ENCODE measurements at places on chromosomes 13 and 19. TPM values are rescaled to one million over a fixed set of nuclear protein-coding genes. Genes with fewer than 3 reads are reported as not detected.

DNA sequence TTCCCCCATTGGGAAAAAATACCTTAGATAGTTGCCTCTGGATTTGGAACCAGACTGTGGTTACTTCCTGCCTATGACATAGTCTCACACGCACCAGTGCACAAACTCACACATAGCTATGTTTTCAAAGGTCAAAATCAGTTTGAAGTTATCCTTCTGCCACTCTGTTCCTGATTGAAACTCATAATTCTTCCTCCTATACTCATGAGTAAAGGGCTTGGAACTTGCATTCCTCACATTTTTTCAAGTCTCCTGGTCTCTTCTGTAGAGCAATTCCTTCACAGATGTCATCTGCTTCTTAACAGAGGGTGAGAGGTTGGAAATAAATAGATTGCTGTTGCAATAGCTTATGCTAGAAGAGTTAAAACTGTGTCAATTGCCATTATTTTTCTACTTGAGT lies 18.6 kb upstream of the POSTN start:
- no peaks in the 10 kb centered on the region for H3K36me3 ChIP-seq
- H3K4me3 ChIP-seq: peak overlapping the region; percentile 61
- peaks cover 57% of the 10 kb centered on the region for H3K4me1 ChIP-seq
- H3K27me3 ChIP-seq: no peaks in the 10 kb centered on the region
- peak overlapping the region; percentile 78 for H3K27ac ChIP-seq

DNA sequence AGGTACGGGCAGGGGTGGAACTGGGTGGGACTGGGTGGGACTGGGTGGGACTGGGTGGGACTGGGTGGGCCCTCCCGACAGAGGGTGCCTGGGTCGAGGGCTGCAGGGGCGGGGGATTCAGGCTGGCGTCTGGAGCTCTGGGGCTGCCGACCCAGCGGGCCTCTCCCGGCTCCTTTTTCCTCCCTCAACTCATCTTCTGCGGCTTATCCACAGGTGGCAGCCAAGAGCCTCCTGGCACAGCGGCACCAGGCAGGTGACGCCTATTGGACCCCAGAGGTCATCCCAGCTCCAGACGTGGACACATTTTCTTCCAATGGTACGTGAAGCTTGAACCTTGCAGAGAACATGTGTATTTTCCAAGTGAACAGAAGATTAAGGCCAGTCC lies 533 bp downstream of the ZNF544 start:
- peak overlapping the region; percentile 96 for H3K4me3 ChIP-seq
- H3K36me3 ChIP-seq: peaks cover 56% of the 10 kb centered on the region
- peak overlapping the region; percentile 39 for H3K27ac ChIP-seq
- DNase-seq: peak; percentile 16
- H3K4me1 ChIP-seq: peaks cover 18% of the 10 kb centered on the region
- peaks cover 7% of the 10 kb centered on the region for H3K27me3 ChIP-seq

GRCh38 chr19:3986260-3987041 lies 1.2 kb upstream of the EEF2 start:
- peak; percentile 79 for DNase-seq
- H3K36me3 ChIP-seq: peaks cover 31% of the 10 kb centered on the region
- H3K27ac ChIP-seq: peak overlapping the region; percentile 39

- DNase-seq: no peak
- peaks cover 2% of the 10 kb centered on the region for H3K27me3 ChIP-seq
- peak overlapping the region; percentile 71 for H3K27ac ChIP-seq
- peaks cover 61% of the 10 kb centered on the region for H3K4me1 ChIP-seq
These were observed 19.9 kb downstream of the KCTD4 start for GRCh38 chr13:45180713-45181601.

DNA sequence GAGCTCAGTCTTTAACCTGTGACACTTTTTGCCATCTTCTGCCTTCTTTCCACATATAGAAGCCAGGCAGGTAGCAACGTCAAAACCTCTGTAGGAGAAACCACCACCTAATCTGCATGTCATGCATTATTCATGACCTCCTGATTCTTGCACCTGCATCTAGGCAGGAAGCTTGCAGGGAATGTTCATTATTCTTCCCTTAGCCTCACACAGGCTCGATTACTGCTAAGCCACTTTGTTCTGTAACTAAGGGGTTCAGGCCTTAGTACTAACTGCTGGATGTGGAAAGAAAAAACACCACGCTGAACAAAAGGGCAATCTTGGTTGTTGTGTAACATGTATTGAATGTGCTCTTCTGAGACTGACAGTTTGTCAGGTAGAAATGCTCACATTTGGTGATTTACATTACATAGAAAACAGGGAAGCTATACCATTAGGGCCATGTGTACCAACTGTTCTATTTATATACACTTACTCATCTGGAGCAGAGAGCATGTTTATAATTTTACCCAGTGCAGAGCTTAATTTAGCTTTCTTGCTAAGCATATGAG lies 366.9 kb downstream of the KLF12 start:
- no peak overlapping the region for H3K4me3 ChIP-seq
- H3K4me1 ChIP-seq: peaks cover 20% of the 10 kb centered on the region
- H3K36me3 ChIP-seq: peaks cover 2% of the 10 kb centered on the region
- DNase-seq: no peak

- H3K4me1 ChIP-seq: peaks cover 24% of the 10 kb centered on the region
- no peak overlapping the region for H3K4me3 ChIP-seq
- H3K27ac ChIP-seq: peak overlapping the region; percentile 86
- peaks cover 7% of the 10 kb centered on the region for H3K36me3 ChIP-seq
- peak; percentile 67 for DNase-seq
These were observed 22.2 kb downstream of the AP2S1 start for GRCh38 chr19:46828484-46828883.

GRCh38 chr13:38872693-38873092 lies 117.9 kb downstream of the STOML3 start:
- no peak overlapping the region for H3K4me3 ChIP-seq
- H3K36me3 ChIP-seq: no peaks in the 10 kb centered on the region

DNA sequence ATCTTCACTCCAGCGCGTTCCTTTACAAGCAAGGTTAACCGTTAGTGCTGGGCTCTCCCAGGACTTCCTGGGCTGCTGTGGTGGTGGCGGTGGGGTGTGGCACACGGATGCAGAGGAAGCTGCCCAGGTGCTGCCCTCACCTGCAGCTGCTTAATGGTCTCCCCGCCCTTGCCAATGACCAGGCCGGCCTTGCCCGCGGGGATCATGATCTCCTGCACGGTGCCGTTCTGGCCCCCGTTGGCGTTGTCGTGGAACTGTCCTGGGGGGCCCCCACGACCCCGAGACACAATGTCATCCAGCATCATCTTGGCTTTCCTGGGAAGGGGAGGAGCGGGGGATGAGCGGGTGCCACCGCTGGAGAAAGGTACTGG lies 6.1 kb downstream of the KHSRP start:
- H3K4me1 ChIP-seq: peaks cover 17% of the 10 kb centered on the region
- no peak for DNase-seq
- no peak overlapping the region for H3K27ac ChIP-seq
- H3K36me3 ChIP-seq: peaks cover 18% of the 10 kb centered on the region
- peaks cover 1% of the 10 kb centered on the region for H3K27me3 ChIP-seq

GRCh38 chr13:85230691-85231093 lies 568.5 kb downstream of the SLITRK6 start:
- no peak overlapping the region for H3K27ac ChIP-seq
- no peak for DNase-seq
- no peaks in the 10 kb centered on the region for H3K36me3 ChIP-seq
- no peaks in the 10 kb centered on the region for H3K27me3 ChIP-seq

DNA sequence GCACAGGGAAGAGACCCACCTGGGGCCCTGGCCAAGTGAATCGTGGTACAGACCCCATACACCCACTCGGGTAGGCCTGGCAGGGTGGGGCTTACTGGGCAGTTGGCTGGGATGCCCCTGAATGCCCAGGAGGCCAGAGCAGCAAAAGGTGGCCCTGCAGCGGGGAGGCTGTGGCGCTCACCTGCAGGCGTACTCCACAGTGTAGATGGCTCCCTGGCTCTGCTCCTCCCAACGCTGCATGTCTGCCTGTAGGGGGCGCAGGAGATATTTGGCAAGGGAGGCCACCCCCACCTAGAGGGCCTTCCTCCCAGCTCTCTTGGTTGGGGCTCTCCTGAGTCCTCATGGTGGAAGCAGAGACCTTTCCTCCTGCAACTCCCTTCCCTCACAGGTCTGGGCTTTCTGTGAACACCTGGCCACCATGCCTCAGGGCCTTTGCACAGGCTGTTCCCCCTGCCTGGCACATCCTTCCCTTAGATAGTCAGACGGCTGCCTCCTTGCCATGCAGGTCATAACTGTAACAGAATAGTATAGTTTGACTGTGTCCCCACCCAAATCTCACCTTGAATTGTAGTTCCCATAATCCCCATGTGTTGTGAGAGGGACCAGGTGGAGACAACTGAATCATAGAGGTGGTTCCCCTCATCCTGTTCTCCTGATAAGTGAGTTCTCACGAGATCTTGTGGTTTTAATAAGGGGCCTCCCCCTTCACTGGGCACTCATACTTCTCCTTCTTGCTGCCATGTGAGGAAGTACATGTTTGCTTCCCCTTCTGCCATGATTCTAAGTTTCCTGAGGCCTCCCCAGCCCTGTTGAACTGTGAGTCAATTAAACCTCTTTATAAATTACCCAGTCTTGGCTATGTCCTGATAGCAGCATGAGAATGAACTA lies 5.9 kb downstream of the BORCS8 start:
- DNase-seq: peak; percentile 31
- no peak overlapping the region for H3K27ac ChIP-seq
- peaks cover 33% of the 10 kb centered on the region for H3K36me3 ChIP-seq
- peaks cover 2% of the 10 kb centered on the region for H3K27me3 ChIP-seq

DNA sequence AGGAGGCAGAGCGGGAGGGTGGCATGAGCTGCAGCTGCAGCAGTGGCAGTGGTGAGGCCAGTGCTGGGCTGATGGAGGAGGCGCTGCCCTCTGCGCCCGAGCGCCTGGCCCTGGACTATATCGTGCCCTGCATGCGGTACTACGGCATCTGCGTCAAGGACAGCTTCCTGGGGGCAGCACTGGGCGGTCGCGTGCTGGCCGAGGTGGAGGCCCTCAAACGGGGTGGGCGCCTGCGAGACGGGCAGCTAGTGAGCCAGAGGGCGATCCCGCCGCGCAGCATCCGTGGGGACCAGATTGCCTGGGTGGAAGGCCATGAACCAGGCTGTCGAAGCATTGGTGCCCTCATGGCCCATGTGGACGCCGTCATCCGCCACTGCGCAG lies 2.0 kb downstream of the EGLN2 start:
- peaks cover 3% of the 10 kb centered on the region for H3K27me3 ChIP-seq
- peaks cover 64% of the 10 kb centered on the region for H3K4me1 ChIP-seq
- peaks cover 11% of the 10 kb centered on the region for H3K36me3 ChIP-seq
- peak overlapping the region; percentile 74 for H3K4me3 ChIP-seq

GRCh38 chr13:97537110-97537509 lies 103.1 kb downstream of the RAP2A start:
- H3K27ac ChIP-seq: no peak overlapping the region
- H3K36me3 ChIP-seq: no peaks in the 10 kb centered on the region
- peaks cover 2% of the 10 kb centered on the region for H3K27me3 ChIP-seq

The LRFN3 gene
- total RNA-seq: 21.0 TPM

GRCh38 chr13:33362986-33363727 lies 77.6 kb upstream of the STARD13 start:
- H3K4me3 ChIP-seq: no peak overlapping the region
- no peak for DNase-seq
- peaks cover 4% of the 10 kb centered on the region for H3K4me1 ChIP-seq
- H3K27ac ChIP-seq: no peak overlapping the region

DNA sequence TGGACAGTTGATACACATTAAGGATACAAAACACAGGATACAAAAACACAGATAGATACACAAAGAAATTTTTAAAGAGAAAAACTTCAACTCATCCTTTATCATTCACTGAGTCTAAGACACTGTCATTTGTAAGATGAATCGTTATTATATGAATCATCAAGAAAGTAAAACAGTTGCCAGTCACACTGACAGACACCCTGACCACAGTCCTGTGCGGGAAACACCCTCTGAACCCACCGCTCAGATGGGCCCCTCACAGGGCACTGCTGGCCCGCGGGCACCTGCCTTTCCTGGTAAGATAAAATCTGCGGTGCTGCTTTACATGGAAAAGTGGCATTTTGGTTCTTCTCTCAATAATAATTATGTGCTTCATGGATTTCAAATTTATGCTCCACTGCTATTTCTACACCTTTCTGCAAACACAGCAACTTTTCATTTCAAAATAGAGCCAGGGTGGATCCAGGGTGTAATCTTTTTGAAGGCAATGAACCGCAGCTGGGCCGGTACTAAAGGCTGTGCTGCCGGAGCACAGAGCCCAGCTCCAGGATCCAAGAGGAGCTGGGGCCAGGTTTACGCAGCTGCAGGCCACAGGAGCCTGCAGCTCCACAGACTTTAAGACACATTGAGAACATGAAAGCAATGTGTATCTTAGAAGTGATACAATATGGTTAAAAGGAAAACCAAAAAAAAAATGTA lies 76.8 kb downstream of the TUBGCP3 start:
- peaks cover 11% of the 10 kb centered on the region for H3K36me3 ChIP-seq
- H3K4me3 ChIP-seq: no peak overlapping the region
- peaks cover 13% of the 10 kb centered on the region for H3K4me1 ChIP-seq
- peak overlapping the region; percentile 40 for H3K27ac ChIP-seq
- DNase-seq: no peak
